ENCODE measurements at places on chromosomes 16 and 17. TPM values are rescaled to one million over a fixed set of nuclear protein-coding genes. Genes with fewer than 3 reads are reported as not detected.

KRT222 gene
- not detected for total RNA-seq

PRR35 gene
- total RNA-seq, result not detected

TPPP3 gene
- total RNA-seq, result 0.20 TPM

ASGR2 gene
- total RNA-seq, result 320 TPM

RAPGEFL1 gene
- total RNA-seq, result 4.5 TPM

DNA sequence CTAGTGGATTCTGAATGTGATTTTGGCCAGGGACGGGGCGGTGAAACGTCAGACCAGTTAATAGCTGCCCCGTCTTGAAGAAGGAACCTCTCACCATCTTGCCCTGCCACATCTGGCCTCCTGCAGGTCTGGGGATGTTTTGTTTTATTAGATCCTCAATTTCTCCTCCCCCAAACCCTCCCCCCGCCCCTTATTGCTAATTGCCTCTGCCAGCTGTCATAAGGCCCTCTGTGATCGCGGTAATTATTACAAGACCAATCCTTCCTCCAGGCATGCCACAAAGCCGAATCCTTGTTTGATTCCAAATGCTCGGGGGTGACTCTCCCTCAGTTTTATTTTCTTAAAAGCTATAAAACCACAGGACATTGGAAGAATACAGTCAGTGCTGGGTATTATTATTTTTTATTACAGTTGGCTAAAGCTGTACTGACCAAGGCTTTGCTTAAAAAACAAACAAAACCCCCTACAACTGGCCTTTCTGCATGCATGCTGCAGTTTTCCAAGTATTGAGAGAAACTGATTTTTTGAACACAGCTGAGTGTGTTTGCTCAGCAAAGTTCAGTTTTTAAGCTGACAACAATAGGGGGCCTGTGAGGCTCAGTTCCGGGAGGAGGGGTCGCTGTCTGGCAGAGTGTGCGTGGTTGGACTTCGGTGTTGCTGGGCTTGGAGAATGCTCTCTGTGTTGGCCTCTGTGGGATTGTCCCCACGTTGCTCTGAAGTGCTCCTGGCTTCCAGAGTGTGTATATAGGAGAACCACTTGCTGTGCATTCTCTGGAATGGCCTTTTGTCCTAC is 1.7 kb downstream of the KSR1 start:
- DNase-seq, result peak; percentile 92

DNA sequence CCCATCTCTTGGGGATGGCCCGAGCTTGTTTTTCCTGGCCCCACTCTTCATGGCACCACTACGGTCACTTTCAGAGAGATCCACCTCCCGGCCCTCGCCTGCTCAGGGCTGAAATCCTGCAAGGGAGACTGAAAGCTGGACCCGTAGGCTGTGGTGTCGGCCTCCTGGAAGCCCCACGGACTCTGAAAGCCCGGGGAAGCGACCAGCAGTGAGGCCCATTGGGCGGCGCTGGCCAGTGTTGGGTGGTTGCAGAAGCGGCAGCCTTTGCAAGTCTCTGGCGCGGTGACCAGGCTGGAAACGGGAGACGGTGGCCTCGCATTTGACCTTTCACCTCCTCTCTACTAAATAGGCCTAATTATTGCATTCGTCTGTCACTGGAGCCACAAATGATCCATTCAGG is 186.0 kb upstream of the FOXF1 start:
- no peak for DNase-seq

DNA sequence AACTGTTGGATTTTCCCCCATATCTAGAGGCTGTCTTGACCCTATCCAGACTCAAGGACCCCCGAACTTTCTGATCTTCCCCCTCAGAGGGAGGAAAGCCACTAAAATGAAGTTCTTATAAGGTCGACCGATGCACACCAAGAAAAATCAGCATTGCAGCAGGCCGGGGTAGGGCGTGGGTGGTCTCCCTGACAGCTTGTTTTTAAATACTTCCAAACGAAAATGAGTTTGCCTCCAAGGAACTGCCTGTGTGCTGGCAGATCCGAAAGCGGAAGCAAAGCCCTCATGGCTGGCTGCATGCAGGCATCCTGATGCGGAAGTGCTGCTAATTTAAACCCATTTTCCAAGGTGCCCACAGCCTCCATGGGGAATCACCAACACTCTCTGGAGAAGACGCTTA is 374.3 kb upstream of the XYLT1 start:
- DNase-seq, result no peak

- DNase-seq, result no peak
These were observed 42.2 kb downstream of the STX8 start for GRCh38 chr17:9533441-9533840.

GRCh38 chr16:90008708-90009145 is 10.5 kb downstream of the DBNDD1 start:
- no peak for DNase-seq

GRCh38 chr16:49531931-49532840 is 158.6 kb downstream of the C16orf78 start:
- DNase-seq, result no peak

GRCh38 chr17:58046239-58047094 is 36.8 kb upstream of the DYNLL2 start:
- DNase-seq, result no peak

DNA sequence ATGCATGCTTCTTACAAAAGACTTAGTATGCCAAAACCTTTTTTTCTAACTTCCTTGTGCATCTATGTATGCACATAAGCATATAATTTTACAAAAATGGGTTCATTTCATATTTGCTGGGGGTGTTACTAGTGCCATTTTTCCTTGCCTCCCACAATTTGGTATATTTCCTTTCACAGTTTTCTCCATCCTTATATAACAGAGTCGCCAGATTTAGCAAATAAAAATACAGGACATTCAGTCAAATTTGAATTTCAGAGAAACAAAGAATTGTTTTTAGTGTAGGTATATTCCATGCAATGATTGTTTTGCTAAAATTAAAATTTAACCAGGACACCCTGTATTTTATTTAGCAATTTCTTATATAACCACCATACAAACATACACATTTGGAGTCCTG is 4.0 kb upstream of the FBXO39 start:
- no peak for DNase-seq

DNA sequence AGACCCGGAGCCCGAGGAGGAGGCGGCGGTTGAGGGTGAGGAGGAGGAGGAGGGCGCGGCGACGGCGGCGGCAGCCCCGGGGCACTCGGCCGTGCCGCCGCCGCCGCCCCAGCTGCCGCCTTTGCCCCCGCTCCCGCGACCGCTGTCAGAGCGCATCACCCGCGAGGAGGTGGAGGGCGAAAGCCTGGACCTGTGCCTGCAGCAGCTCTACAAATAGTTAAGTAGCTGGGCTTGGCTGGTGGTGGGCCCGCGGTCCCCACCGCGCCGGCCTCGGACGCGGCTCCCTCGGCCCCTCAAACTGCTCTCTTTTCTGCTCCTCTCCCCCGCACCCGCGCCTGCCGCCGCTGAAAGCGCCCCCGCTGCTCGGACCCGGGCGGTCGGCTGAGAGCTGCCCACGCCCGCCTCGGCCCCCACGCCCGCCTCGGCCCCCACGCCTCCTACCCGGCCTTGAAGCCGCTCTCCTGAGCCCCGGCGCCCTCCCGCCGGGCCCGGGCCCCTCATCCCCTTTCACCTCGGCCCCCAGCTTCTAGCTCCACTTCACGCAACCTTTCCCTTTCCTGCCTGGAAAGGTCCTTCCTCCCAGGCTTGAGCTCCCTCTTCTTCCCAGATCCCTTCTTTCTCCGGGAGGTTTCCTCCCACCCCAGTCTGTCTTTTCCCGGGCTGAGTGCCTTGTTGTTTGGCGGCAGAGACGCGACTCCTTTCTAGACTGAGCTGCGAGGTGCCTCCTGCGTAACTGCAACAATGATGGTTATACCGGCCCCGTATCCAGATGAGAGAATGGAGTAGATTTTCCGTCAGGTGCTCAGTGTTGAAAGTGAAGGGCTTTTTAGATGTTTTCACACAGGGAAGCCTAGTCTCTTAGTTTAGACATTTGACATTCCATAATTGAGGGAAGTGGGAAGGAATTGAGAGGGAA is 850 bp downstream of the PPM1E start:
- DNase-seq, result no peak

DNA sequence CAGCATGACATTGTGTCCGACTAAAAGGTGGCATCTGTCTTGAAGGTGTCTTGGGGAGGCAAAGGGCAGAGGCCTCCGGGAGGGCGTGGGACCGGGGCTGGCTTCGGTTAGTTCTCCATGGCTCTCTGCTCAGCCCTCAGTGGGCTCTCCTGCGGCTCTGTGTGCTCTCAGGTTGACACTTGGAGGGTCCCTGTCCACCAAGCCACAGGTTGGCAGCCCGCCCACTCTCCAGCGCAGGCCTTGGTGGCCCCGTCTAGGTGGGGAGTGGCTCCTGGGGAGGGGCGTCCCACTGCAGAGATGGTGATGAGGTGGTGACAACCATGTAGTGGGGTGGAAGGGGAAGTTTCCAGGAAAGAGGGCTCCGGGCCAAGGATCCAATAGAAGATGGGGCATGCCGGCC is 31.6 kb downstream of the ADGRG5 start:
- DNase-seq, result no peak

GRCh38 chr16:12484972-12485371 is 318.7 kb downstream of the CPPED1 start:
- DNase-seq, result no peak

DNA sequence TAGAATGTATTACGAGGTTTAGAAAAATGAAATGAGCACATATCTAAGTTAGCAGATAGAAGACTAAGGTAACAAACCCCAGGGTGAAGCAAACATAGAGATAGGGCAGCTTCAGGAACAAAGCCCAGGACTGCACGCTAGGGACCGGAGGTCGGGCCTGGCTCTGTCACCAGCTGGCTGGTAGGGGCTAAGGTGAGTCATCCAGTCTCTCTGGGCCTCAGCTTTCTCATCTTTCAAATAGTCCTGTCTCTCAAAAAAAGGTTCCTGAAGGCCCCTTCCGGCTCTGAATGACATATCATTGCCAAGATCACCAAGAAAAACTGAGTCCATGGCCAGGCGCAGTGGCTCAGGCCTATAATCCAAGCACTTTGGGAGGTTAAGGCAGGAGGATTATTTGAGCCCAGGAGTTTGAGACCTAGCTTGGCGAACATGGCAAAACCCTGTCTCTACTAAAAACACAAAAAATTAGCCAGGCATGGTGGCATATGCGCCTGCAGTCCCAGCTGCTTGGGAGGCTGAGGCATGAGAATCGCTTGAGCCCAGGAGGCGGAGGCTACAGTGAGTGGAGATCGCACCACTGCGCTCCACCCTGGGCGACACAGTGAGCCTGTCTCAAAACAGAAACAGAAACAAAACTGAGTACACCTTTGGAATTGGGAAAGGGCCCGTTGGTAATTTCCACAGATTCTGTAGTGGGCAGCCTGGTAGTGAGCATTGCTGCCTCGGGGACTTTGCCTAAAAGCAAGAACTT is 26.0 kb downstream of the PKD1L3 start:
- DNase-seq, result peak; percentile 63

DNA sequence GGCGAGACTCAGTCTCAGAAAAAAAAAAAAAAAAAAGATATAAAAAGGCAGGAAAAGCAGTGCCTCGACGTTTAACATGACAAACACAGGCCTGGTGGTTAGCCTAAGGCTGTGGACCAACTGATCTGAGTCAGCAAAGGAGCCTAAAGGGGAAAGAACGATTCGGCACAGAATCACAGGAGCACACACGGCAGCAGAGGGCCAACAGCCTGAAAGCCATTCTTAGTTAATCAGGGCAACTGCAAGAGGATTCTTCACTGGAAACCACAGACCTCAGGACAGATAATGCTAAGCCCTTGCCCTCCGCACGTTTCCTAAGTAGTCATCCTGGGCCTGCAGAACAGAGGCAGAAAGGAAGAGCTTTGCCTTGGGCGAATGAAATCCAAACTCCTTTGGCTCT is 14.7 kb downstream of the TMEM11 start:
- DNase-seq, result no peak

Measured in HepG2 (cell line).